ENCODE measurements at places on chromosomes 12 and 14. TPM values are rescaled to one million over a fixed set of nuclear protein-coding genes. Genes with fewer than 3 reads are reported as not detected.
A peak's percentile ranks its signal among the peaks of the same experiment; 100 is the strongest.

GRCh38 chr12:102026728-102027127, 35.1 kb downstream of the WASHC3 start:
- no peak overlapping the region for H3K4me3 ChIP-seq
- DNase-seq = no peak
- H3K27ac ChIP-seq = no peak overlapping the region
- H3K4me1 ChIP-seq = peaks cover 47% of the 10 kb centered on the region
- H3K27me3 ChIP-seq = no peaks in the 10 kb centered on the region

GRCh38 chr12:25433581-25434325, 119.3 kb downstream of the LMNTD1 start:
- no peaks in the 10 kb centered on the region for H3K36me3 ChIP-seq
- H3K4me3 ChIP-seq = no peak overlapping the region
- H3K27me3 ChIP-seq = no peaks in the 10 kb centered on the region
- peaks cover 31% of the 10 kb centered on the region for H3K4me1 ChIP-seq
- peak overlapping the region; percentile 24 for H3K27ac ChIP-seq
- no peak for DNase-seq

DNA sequence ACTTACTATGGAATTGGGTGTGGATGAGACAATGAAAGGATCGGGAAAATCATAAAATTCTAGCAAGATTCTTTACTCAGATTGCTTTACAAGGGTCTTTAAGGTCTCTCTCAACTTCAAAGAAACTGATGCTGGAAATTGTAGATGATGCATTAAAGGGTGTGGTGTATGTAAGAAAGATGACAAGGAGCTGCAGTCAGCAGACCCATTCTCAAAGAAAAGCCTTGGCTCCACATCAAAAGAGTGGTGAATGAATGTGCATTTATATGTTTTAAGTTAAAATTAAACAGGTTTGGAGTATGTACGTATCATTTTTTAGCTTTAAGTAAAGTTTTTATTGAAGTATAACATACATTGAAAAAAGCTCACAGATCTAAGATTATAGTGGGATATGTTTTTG, 194.5 kb downstream of the C12orf75 start:
- no peak overlapping the region for H3K27ac ChIP-seq
- H3K36me3 ChIP-seq = no peaks in the 10 kb centered on the region
- no peak for DNase-seq
- H3K4me1 ChIP-seq = peaks cover 15% of the 10 kb centered on the region
- H3K4me3 ChIP-seq = no peak overlapping the region

- no peak for DNase-seq
- no peaks in the 10 kb centered on the region for H3K4me1 ChIP-seq
- peaks cover 27% of the 10 kb centered on the region for H3K36me3 ChIP-seq
- H3K27ac ChIP-seq = no peak overlapping the region
- no peaks in the 10 kb centered on the region for H3K27me3 ChIP-seq
Observed at GRCh38 chr12:31687101-31687527, 27.6 kb downstream of the ETFBKMT start.

- no peaks in the 10 kb centered on the region for H3K36me3 ChIP-seq
- H3K4me1 ChIP-seq = no peaks in the 10 kb centered on the region
- H3K4me3 ChIP-seq = no peak overlapping the region
- H3K27me3 ChIP-seq = no peaks in the 10 kb centered on the region
- DNase-seq = no peak
Observed at GRCh38 chr12:83660727-83661358, 974.1 kb downstream of the TMTC2 start.

- H3K27me3 ChIP-seq = no peaks in the 10 kb centered on the region
- H3K4me1 ChIP-seq = peaks cover 7% of the 10 kb centered on the region
- no peaks in the 10 kb centered on the region for H3K36me3 ChIP-seq
- H3K27ac ChIP-seq = no peak overlapping the region
- H3K4me3 ChIP-seq = no peak overlapping the region
Observed at GRCh38 chr12:47882781-47883546, 21.8 kb downstream of the VDR start.

DNA sequence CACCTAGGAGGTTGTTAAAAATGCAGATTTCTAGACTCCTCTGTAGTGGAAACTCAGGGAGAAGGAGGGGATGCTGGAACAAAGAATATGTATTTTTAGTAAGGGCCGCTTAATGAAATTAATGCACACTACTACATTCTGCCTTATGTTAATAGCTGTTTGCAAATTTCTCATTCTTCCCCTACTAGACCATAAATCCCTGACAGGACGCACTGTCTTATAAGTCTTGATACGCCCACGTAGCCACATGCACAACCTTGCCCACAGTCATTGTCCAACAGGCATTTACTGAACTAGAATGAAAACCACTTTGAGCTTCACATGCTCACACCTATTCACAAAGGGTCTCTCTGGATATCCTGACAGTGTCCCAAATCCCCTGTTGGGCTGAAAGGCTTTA, 10.5 kb downstream of the KRT2 start:
- H3K4me3 ChIP-seq = no peak overlapping the region
- H3K4me1 ChIP-seq = no peaks in the 10 kb centered on the region
- H3K27ac ChIP-seq = no peak overlapping the region
- no peaks in the 10 kb centered on the region for H3K36me3 ChIP-seq

- peak; percentile 94 for DNase-seq
- peaks cover 8% of the 10 kb centered on the region for H3K36me3 ChIP-seq
- peak overlapping the region; percentile 85 for H3K27ac ChIP-seq
- no peaks in the 10 kb centered on the region for H3K27me3 ChIP-seq
Observed at GRCh38 chr12:1634590-1635191, 5.7 kb downstream of the WNT5B start.

- no peaks in the 10 kb centered on the region for H3K36me3 ChIP-seq
- H3K4me1 ChIP-seq = no peaks in the 10 kb centered on the region
- H3K4me3 ChIP-seq = no peak overlapping the region
- no peaks in the 10 kb centered on the region for H3K27me3 ChIP-seq
- no peak for DNase-seq
Observed at GRCh38 chr12:108231909-108232434, 102.9 kb downstream of the WSCD2 start.

DNA sequence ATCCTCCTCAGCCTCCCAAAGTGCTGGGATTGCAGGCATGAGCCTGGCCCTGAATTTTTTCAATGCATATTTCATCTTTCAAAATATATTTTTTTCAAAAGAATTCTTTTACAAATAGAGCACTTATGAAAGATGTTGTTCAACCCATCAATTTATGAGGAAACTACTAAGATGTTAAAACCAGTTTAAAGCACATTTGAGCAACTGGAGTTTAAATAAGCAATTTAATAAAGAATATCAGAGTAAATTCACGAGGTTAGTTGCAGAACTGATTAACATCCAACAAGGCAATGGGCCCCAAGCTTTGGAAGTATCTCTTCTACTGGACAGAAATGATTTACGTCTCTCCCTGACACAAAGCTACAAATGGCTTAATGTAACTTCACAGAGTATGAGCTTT, 23.3 kb downstream of the GLT1D1 start:
- no peak overlapping the region for H3K27ac ChIP-seq
- H3K36me3 ChIP-seq = no peaks in the 10 kb centered on the region
- no peak overlapping the region for H3K4me3 ChIP-seq
- no peak for DNase-seq
- no peaks in the 10 kb centered on the region for H3K4me1 ChIP-seq

DNA sequence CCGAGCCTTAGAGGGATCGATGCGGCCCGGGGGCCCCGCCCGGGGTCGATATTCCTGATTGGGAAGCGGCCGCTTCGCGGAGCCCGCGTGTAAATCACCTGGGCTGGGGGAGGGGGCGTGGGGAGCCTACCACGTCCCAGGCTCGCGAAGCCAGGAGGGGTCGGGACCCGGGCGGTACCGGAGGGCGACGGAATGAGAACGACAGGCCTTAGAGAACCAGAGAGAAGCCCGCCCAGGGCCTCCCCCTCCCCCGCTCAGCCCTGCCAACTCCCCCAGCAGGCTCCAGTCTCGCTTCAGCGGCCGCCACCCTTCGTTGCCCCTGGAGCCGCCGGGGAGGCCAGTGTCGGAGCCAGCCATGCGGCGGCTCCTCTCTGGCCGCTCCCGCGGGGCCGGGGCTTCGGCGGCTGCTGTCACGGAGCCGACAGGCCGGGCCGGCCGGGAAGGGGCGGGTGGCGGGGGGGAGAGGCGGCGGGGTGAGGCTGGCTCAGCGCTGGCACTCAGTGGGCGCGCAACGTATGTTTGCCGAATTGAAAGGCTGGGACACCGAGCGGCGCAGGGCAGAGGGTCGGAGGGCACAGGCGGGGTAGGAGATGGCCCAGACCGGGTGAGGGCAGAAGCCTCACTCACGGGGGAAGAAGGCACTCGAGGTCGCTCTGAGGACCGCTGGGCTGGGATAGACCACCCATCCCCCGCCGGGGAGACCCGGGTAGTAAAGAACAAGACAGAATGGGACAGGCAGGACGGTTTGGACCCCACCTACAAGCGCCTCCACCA, 1.4 kb upstream of the DNAJC22 start:
- H3K27me3 ChIP-seq = peaks cover 92% of the 10 kb centered on the region
- no peak for DNase-seq
- H3K4me3 ChIP-seq = peak overlapping the region; percentile 60
- H3K27ac ChIP-seq = no peak overlapping the region

DNA sequence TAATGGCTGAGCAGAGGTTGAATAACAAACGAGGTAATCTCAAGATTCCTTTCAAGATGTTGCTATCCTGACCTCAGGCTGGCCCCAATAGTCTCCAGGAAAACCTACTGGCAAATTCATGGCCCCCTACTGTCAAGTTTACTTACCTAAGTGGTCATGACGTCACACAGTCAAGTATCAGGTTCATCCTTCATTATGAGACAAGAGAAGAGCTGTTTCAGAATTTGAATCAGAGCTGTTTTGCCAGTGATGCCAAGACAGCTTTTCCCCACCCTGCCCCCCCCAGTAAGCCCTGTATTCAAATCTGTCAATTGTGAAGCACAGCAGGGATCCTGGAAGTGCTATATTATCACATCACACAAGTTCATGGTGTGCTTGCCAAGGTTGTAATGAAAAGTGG, 509.6 kb downstream of the NOVA1 start:
- H3K36me3 ChIP-seq = no peaks in the 10 kb centered on the region
- H3K4me1 ChIP-seq = no peaks in the 10 kb centered on the region
- no peak overlapping the region for H3K27ac ChIP-seq
- H3K4me3 ChIP-seq = no peak overlapping the region

GRCh38 chr12:118107011-118107410, 3.2 kb upstream of the VSIG10 start:
- H3K4me3 ChIP-seq = no peak overlapping the region
- no peak for DNase-seq
- no peaks in the 10 kb centered on the region for H3K27me3 ChIP-seq
- H3K27ac ChIP-seq = no peak overlapping the region

- no peaks in the 10 kb centered on the region for H3K4me1 ChIP-seq
- DNase-seq = no peak
- no peaks in the 10 kb centered on the region for H3K36me3 ChIP-seq
- no peak overlapping the region for H3K27ac ChIP-seq
Observed at GRCh38 chr12:93020631-93021597, 91.8 kb upstream of the EEA1 start.

GRCh38 chr14:31505411-31505810, 17.6 kb upstream of the GPR33 start:
- no peak for DNase-seq
- H3K4me3 ChIP-seq = no peak overlapping the region
- H3K4me1 ChIP-seq = peaks cover 36% of the 10 kb centered on the region
- peak overlapping the region; percentile 53 for H3K27ac ChIP-seq
- no peaks in the 10 kb centered on the region for H3K27me3 ChIP-seq
- H3K36me3 ChIP-seq = no peaks in the 10 kb centered on the region

DNA sequence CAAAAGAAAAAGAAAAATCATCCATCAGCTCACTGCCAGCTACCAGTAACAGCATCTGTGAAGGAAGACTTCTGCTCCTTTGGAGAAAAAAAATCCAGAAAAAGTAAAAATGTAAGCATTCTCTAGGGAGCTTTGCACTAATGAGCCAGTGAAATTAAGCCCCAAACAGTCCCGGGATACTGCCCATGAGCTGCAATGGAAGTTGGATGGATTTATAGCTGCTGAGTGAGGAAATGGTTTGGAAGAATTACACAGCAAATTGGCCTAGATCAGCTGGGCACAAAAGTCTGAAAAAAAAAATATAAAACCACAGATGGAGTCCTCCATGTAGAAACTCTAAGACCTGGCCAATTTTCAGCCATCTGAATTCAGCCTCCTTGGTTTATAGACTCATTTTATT, 462.9 kb upstream of the USP15 start:
- no peaks in the 10 kb centered on the region for H3K27me3 ChIP-seq
- no peak overlapping the region for H3K4me3 ChIP-seq
- H3K27ac ChIP-seq = no peak overlapping the region
- H3K36me3 ChIP-seq = no peaks in the 10 kb centered on the region
- DNase-seq = no peak

DNA sequence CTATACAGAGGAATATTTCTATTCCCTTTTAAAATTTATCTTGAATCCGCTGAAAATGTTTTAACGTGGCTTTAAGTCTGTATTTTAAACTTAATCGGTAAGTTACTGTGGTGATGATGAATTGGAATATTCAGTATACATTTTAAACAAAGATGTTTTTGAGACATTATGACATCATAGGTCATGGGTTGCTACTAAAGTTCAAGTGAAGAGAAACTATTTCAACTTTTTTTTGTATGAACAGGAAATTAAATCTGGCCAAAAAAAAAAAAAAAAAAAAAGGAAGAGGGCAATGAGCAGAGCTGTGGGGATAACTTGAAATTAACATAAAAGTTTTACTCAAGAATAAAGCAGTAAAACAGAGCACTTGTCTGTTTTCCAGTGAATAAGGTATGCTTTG, 109.0 kb downstream of the PLEKHA5 start:
- H3K27ac ChIP-seq = no peak overlapping the region
- no peak for DNase-seq
- H3K27me3 ChIP-seq = no peaks in the 10 kb centered on the region
- no peak overlapping the region for H3K4me3 ChIP-seq
- no peaks in the 10 kb centered on the region for H3K36me3 ChIP-seq

DNA sequence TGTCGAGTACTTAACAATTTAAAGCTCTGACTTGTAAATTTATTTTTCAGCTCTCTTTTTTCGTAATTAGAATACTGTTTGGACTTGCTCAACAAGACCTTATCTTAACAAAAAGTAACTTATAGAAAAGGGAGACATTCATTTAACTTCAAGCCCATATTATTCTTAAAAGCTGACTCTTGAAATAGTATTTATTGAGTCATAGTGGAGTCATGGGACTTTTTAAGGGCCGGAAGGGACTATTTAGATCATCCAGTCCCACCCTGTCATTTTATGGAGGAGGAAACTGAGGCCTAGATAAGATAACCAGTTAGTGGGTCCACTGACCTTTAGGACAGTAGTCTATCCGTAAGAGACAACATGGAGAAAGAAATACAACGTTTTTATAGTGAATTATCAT, 1.5 kb downstream of the RAP1B start:
- H3K27ac ChIP-seq = peak overlapping the region; percentile 99
- H3K27me3 ChIP-seq = no peaks in the 10 kb centered on the region
- peak overlapping the region; percentile 82 for H3K4me3 ChIP-seq
- no peak for DNase-seq
- no peaks in the 10 kb centered on the region for H3K36me3 ChIP-seq

- H3K36me3 ChIP-seq = no peaks in the 10 kb centered on the region
- no peak overlapping the region for H3K27ac ChIP-seq
- DNase-seq = peak; percentile 53
- no peaks in the 10 kb centered on the region for H3K4me1 ChIP-seq
- no peaks in the 10 kb centered on the region for H3K27me3 ChIP-seq
- H3K4me3 ChIP-seq = no peak overlapping the region
Observed at GRCh38 chr12:9367828-9368227, 159.6 kb upstream of the PZP start.

GRCh38 chr12:46430340-46430948, 57.9 kb upstream of the SLC38A2 start:
- no peaks in the 10 kb centered on the region for H3K27me3 ChIP-seq
- H3K27ac ChIP-seq = no peak overlapping the region
- H3K4me3 ChIP-seq = no peak overlapping the region

The C12orf54 gene
- not detected for total RNA-seq

The PLEKHG3 gene
- total RNA-seq = 46.5 TPM

The ARHGAP9 gene
- 6.0 TPM for total RNA-seq

The KRT2 gene
- not detected for total RNA-seq

The BEGAIN gene
- 7.1 TPM for total RNA-seq

The KRT6A gene
- 5.4 TPM for total RNA-seq

The AQP6 gene
- not detected for total RNA-seq

The LPAR5 gene
- total RNA-seq = 2.5 TPM

The RNU4-1 gene
- total RNA-seq = not detected

The PTPRQ gene
- 5.0 TPM for total RNA-seq
